Astrocyte of the spinal cord (primary cell): ENCODE measurements at places on chromosomes 1 and 21.
A peak's percentile ranks its signal among the peaks of the same experiment; 100 is the strongest.

DNA sequence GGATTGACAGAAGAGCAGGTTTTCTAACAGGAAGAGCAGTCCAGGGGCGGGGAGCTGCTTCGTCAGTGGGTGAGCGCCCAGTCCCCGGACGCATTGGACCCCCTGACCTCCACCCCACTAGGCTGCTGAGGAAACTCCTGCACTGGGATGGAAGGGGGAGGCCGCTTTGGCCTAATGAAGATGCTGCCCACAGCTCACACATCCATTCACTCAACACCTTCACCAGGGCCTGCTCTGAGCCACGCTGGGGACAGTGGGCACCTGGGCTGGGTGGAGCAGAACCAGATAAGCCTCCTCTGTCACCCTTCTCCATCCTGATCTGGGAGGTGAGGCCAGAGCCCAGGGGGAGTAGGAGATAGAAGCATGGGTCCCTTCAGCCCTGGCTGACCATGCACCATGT, 13.3 kb downstream of the LRP8 start:
- no peak for DNase-seq

GRCh38 chr1:83839566-83840173, 159.3 kb downstream of the TTLL7 start:
- peak; percentile 18 for DNase-seq

DNA sequence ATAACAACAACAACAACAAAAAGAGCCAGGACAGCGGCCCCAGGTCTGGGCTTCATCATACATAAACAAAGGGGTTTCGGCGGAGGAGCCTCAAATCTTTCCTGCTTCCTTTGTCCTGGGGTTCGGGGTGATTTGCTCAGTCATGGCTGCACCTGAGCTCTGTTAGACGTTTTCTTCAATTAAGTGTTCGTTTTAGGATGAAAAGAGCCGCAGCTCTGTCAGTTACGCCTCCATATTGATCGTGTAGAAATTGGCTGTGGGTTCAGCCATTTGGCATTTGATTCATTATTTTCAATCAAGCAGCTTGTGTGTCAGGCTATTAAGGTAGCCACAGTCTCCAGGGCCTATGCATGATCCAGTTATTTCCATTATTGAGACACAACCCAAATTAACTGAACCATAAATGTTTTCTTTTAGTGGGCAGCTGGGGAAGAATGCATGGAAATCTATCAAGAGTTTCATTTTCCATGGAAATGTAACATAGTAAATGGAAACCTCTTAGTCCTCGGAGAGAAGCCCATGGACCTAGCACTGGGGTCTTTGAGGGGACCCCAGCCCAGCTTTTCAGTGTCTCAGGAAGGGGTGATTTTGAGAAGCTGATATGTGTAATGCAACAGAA, 370.0 kb upstream of the C1orf174 start:
- DNase-seq: no peak

GRCh38 chr1:4986306-4986705, 331.9 kb downstream of the AJAP1 start:
- DNase-seq: no peak

- no peak for DNase-seq
These were observed 83.1 kb downstream of the LRRC7 start for GRCh38 chr1:69650779-69651178.

- no peak for DNase-seq
These were observed 78.0 kb downstream of the MEGF6 start for GRCh38 chr1:3533067-3534048.

GRCh38 chr1:162471290-162471853, 26.2 kb upstream of the UHMK1 start:
- no peak for DNase-seq
